ENCODE measurements at places on chromosomes 2 and 18.

GRCh38 chr2:234843411-234843810 is 108.4 kb upstream of the SH3BP4 start:
- DNase-seq = no peak

- no peak for DNase-seq
Measured at GRCh38 chr2:189624648-189625355, 36.5 kb upstream of the ASNSD1 start.

DNA sequence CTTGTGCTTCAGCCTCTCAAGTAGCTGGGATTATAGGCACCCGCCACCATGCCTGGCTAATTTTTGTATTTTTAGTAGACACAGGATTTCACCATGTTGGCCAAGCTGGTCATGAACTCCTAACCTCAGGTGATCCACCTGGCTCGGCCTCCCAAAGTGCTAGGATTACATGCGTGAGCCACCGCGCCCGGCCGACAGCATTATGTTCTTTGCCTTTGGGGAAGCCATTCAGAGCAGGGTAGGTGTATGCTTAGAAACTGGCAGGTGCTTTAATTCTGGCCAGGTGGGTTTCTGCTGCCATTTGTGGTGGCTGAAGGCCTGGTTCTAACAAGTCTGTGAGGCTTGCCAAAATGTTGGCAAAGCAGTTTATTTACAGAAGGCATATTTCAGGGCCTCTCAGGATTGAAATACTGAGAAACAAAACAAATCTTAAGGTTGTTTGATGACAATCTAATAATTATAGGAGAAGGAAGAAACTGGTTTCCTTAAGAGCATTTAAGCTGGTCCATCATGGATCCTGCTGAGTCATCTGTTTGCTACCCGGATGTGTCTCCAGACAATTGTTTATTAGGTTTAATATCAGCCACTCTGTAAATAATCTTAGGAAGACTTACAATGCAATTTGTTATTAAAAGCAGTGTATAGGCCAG is 16.0 kb downstream of the SLC20A1 start:
- no peak for DNase-seq

GRCh38 chr2:118237451-118237850 is 149.2 kb downstream of the INSIG2 start:
- DNase-seq = no peak

GRCh38 chr2:118442046-118442445 is 353.8 kb downstream of the INSIG2 start:
- DNase-seq = no peak

- no peak for DNase-seq
Measured at GRCh38 chr2:107062173-107062572, 176.2 kb upstream of the ST6GAL2 start.

DNA sequence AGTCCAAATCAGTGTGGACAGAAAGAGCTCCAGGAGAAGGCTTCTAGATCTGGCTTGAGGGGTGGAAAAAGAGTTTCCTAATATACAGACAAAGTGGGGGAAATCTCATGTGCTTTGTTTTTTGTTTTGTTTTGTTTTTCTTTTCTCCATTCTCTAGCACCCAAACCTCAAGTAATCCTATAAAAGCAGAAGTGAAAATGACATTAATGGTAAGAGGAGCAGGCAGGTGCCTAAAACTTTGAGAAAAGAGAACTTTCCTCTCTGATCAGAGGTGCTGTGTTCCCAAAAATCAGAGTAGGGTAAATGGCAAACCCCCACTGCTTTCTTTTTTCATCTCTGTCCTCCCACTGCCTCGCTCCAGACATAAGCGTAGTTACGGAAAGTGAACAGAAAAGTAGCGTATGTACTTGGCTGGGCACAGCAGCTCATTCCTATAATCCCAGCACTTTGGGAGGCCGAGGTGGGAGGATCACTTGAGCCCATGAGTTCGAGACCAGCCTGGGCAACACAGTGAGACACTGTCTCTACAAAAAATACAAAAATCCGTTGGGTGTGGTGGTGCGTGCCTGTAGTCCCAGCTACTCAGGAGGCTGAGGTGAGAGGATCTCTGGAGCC is 77.8 kb downstream of the FAM161A start:
- no peak for DNase-seq

DNA sequence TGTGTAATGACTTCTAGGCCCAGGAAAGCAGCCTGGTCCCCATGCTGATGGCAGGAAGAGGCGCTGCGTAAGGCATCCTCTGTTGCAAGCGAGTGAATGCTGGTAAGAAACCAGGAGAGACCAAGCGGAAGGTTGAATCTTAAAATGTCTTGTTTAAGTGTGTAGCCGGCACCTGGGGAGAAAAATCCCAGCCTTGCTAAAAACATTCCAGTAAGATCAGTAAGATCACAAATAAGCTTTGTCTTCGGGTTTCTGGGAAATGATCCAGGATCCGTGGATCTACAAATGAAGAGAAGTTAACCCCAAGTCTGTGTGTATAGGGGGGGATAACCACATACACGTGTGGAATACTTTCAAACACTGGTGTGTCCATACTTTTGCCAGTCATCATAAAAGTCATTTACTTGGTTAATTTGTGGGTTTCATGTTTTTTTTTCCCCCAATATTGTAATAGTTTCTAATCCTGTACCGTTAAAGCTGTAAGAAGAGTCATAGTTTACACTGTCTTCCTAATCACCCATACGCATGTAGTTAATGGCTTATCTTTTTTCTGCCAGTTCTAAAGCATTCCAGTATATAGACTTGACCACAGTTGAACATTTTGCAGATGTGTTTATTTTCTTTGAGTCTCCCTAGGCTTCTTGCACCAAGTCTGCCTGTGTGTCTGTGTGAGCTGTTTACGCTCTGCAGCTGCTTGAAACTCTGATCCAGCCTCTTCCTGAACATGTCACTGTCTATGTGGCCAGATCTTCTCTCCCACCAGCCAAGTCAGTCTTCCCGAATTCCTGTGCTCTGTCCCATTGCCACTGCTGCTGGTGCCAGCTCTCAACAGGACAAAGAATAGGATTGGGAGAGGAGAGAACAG is 135.9 kb upstream of the ARL4C start:
- DNase-seq = peak; percentile 62

- DNase-seq = no peak
Measured at GRCh38 chr2:226831266-226831665, 4.6 kb upstream of the RHBDD1 start.

DNA sequence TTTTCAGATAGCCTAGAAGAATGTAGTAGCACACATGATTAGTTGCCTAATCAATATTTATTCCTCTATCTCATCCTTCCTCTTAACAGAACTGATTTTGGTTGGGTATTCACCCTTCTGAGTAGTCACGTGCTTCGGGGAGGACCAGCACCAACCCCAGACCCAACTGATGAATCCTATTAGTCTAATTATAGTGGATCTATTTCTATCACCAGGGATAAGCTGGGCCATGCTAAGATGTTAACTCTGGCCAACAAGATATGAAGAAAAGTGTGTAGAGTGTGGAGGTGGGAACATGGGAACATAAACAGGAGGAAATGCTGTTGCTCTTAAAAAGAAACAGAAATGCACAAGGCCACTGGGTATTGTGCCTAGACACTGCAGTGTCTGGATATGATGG is 119.9 kb downstream of the THADA start:
- DNase-seq = no peak

DNA sequence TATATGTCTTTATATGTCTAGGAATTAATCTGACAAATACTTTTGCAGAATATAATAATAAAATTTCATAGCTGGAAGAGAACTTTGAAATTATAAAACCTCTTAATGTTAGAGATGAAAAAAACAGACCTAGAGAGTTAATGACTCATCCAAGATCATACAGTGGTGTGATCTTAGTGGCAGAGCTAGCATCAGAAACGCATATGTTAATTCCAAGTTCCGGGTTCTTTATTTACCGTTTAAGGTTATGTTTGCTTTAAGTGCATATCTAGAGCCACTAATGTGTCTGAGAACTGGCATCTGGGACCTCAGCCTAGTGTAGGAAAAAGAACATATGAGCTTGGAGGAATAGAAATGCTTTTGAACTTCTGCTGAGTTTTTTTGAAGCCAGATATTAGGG is 24.3 kb downstream of the CERS6 start:
- DNase-seq = no peak

GRCh38 chr18:42030586-42031182 is 75.7 kb downstream of the PIK3C3 start:
- DNase-seq = peak; percentile 44

GRCh38 chr2:218378053-218378452 is 4.0 kb upstream of the SLC11A1 start:
- DNase-seq = no peak

GRCh38 chr2:146321175-146321574 is 1523.7 kb upstream of the ACVR2A start:
- DNase-seq = peak; percentile 27

GRCh38 chr2:228876276-228876675 is 394.8 kb downstream of the PID1 start:
- no peak for DNase-seq

GRCh38 chr2:235642446-235643098 is 148.7 kb downstream of the AGAP1 start:
- DNase-seq = peak; percentile 61

DNA sequence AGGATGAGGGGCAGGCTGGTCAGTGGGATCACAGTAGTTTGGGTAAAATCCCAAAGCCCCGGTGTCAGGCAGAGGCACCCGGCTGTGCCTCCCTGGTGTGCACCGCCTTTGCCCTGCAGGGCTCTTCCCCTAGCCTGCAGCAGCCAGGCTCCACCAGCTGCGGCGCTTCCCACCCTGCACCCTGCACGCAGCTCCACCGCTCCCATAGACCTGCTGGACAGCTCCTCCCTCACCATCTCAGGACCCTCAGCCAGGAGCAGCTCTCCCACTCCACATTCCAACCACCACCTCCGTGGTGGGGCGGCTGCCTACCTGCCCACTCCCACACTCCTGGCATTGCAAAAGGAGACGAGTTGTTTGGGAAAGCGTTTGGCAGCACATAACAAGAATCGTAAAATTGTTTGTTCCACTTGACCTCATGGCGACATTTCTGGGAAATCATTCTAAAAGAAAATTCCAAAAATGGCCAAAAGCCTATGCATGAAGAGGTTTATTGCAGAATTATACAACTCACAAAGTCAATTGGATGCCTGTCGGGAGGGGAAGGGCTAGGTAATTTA is 287.4 kb upstream of the HDAC4 start:
- no peak for DNase-seq

GRCh38 chr2:144343145-144343544 is 176.8 kb downstream of the ZEB2 start:
- DNase-seq = no peak

DNA sequence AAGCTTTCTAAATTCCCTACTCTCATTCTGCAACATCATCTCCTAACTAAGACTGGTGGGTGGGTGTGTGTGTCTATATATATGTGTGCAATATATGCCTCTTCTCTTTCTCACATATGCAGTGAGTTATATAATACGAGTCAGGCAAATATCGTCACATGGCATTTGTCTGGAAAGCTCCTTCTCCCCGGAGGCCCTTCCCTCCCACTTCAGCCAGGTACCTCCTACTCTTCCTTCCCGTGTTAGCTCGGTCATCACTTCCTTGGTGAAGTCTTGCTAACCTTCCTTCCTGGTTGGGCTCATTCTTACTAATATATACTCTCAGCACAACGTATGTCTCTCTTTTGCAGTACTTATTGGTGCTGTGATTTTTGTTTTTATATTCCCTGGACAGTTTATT is 66.4 kb upstream of the NCK2 start:
- no peak for DNase-seq

GRCh38 chr18:12816451-12816850 is 67.6 kb downstream of the PTPN2 start:
- DNase-seq = no peak

GRCh38 chr2:157986761-157987160 is 110.6 kb upstream of the ACVR1 start:
- DNase-seq = no peak

- DNase-seq = no peak
Measured at GRCh38 chr2:171629113-171629512, 58.2 kb upstream of the DYNC1I2 start.

- peak; percentile 20 for DNase-seq
Measured at GRCh38 chr18:33914399-33914798, 310.3 kb downstream of the NOL4 start.

DNA sequence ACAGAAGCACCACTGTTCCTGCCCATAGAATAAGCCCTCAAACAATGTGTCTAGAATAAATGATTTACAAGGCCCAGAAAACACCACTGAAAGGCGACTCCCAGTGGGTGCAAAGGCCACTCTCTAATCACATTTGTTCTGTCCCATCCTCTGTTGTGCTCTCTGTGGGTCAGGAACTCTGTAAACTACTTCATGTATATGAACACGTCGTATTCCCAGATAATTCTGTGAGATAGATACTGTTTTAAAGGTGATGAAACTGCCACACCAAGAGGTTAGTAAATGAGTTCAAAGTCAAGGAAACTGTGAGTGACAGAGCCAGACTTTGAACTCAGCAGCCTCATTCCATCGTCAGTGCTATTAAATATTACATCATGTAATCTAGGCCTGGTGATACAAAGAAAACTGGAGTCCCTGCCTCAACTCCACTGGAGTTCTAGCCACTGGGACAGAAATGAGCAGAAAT is 269.7 kb upstream of the DCC start:
- DNase-seq = no peak

- DNase-seq = peak; percentile 21
Measured at GRCh38 chr2:230781130-230781797, 68.6 kb downstream of the CAB39 start.

GRCh38 chr2:180196419-180196977 is 189.4 kb upstream of the CWC22 start:
- DNase-seq = no peak

DNA sequence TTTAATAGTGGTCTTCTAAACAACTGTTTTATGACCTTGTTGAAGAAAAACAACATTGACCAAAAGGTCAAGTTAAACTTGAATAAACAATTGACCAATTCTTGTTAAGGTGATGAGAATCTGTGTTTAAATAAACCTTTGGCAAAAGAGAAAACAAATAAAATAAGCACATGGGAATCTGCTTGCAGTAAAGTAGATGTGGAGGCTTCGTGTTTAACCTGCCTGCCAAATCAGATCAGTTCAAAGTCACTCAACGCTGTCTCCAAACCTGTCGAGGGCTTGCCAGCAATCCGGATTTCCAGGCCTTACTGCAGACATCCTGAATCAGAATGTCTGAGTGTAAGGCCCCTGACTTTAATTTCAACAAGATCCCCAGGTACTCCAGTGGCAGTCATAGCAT is 55.1 kb upstream of the AQP4 start:
- no peak for DNase-seq

- peak; percentile 52 for DNase-seq
Measured at GRCh38 chr2:207772081-207772843, 2.6 kb upstream of the FZD5 start.

DNA sequence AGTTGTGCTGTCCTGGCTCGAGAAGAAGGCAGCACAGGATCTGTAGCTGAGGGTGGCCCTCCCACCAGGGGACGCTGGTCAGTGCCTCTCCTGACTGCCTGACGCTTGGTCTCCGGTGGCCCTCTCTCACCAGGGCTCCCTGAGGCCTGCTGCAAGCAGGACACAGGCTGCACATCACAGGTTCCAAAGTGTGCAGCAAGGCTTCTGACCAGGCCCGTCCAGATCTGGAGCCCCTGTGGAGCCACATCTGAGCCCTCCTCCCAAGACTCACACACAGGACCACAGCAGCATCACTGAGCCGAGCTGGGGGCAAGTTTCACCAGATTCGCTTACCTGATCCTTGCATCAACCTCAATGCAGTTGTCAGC is 12.1 kb downstream of the AMER3 start:
- DNase-seq = no peak

- DNase-seq = peak; percentile 72
Measured at GRCh38 chr2:83196225-83196624, 1262.9 kb downstream of the SUCLG1 start.

- DNase-seq = no peak
Measured at GRCh38 chr2:12642859-12643258, 73.9 kb upstream of the TRIB2 start.

Data from fibroblast of pulmonary artery (primary cell).